ENCODE measurements at places on chromosomes 5 and 9.

DNA sequence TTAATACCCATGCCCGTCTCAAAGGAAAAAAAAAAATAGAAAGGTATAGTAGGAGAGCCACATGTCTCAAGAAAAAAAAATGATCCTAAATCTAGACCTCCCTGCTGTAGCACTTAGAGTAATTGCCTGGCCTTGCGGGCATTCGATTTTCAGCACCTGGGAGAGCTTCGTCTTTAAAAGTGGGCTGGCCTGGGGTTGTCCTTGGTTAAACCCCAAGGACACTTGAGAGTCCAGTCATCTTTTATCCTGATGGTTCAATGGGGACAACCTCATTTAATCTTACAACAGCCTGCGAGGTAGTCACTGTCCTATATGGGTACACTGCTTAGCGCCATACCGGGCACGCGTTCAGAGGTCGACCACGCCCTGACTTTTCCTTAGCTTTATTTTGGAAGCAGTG lies 60.1 kb downstream of the MAT2B start:
- no peak for DNase-seq

- DNase-seq: no peak
These were observed 27.7 kb upstream of the SLC12A7 start for GRCh38 chr5:1139331-1140170.

DNA sequence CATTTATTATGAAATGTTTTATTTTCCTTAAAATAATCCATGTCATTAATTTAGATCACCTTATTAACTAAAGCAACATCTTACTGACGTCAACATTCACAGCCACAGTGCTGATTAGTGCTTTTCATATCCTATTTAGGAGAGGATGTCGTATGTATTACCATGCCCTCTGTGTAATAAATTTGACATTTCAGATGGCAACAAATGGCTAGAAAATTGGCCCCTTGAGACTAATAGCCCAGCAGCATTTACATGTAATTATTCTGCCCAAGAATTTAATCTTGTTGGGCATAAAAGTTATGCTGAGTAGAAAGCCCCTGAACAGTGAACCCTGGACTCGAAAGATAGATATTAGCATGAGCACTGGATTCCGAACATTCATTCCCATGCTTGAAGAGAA lies 391.2 kb downstream of the PRELID2 start:
- DNase-seq: no peak

DNA sequence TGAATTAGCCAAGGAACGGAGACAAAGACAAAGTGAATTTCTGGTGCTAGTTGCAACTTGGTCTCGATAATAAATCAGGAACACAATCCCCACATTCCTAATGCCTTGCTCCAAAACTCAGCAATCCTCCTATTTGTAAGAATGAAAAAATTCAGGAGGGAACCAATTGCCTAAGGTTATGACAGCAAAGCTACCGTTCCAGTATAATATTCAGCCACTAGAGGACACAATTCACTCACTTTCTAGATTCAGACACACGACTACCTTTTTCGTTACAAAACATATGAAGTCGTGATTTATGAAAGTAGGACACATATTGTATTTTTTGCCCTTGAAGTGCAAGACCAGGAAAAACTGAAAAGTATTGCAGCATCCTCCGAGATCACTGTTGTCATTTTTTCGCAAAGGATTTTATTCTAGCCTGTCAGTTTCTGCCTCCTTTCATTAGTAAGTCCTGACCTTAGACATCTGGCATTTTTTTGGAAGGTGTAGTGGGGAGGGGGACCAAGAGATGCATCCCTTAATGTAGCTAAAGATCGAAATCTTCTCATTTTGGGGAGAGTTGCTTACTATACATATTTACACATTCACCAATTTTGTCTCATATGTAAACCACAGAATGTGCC lies 133.1 kb downstream of the DOCK8 start:
- DNase-seq: no peak

- no peak for DNase-seq
These were observed 38.3 kb downstream of the HTR1A start for GRCh38 chr5:63923914-63924313.

DNA sequence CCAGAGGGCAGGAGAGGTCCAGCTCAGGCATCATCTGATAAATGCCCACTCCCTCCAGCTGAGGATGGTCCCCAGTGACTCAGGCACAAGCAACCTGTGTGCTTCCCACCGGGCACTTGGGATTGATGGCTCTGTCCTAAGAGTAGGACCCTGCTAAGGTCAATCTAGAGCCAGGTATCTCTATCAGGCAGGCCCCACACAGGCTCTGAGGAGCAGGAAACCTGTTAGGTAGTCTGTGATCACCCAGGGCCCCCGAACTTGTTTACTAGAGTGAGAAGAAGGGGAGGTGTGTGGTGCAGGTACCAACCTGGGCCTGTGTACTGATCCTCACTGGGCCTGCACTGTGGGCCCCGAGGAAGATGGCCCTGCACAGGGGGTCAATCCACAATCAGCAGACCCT lies 119.6 kb upstream of the FSTL4 start:
- no peak for DNase-seq

GRCh38 chr9:135516132-135516860 lies 4.9 kb upstream of the LCN1 start:
- DNase-seq: no peak

- no peak for DNase-seq
These were observed 14.5 kb downstream of the PTCH1 start for GRCh38 chr9:95502248-95502647.

- DNase-seq: no peak
These were observed 75.9 kb downstream of the TRIO start for GRCh38 chr5:14218897-14219573.

- no peak for DNase-seq
These were observed 36.7 kb upstream of the ITGA2 start for GRCh38 chr5:52952483-52952882.
